ENCODE measurements at places on chromosomes 5 and 9.

- DNase-seq, result no peak
Measured at GRCh38 chr9:35035851-35036701, 36.3 kb downstream of the VCP start.

GRCh38 chr5:69364850-69365249 lies 4.5 kb downstream of the AK6 start:
- DNase-seq, result no peak

GRCh38 chr5:50962934-50963872 lies 296.8 kb downstream of the PARP8 start:
- peak; percentile 85 for DNase-seq

DNA sequence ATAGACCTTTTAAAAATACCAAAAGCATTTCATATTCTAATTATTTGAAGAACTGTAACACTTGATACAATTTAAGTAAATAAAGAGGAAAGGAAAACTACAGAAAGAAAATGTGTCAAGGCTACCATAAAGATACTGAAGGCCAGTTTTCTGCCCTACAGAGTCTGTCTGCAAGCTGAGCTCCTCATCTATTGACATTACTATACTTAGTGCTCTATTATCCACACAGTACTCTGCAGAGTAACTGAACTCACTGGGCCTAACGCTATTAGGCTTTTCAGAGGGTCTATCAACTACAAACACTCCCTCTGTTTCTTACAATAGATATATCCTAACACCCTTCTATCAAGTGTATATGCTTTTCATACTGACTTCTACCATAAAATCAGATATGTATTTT lies 57.1 kb upstream of the SUSD1 start:
- no peak for DNase-seq

DNA sequence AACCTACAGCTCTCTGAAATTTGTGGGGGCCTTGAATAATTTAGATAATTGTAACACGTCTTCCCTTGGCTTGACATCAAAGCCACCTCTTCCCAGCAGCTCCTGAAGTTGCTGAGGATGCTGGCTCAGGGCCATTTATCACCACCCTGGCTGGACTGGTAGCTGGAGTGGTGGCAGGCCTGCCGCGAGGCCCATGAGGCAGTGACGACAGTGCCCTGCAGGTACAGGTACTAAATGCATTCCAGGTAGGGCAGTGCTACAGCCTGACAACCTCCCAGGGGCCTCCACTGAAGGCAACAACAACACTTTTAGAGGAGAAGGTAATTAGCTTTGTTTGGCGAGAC lies 270.2 kb upstream of the KLF4 start:
- no peak for DNase-seq

- no peak for DNase-seq
Measured at GRCh38 chr9:128285033-128285784, 9.1 kb downstream of the SWI5 start.

DNA sequence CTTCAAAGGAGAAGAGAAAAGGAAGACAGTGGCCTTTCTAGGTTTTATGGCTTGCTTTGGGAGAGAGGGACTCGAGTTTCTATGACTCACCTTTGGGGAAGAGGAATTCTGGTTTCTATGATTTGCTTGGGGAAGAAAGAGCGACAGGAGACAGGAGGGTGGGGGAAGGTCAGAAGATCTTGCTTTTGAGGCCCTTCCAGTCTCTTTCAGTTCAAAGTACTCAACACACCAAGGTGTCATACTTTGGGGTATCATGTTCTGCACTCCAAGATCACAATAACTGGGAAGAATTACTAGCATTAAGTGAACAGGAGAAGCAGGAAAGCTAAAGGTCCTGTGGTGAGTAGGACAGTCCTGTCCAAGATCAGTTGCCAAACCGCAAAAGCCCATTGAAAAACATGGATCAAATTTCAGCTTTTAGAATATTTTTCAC lies 324.5 kb downstream of the ARHGEF28 start:
- DNase-seq, result no peak

DNA sequence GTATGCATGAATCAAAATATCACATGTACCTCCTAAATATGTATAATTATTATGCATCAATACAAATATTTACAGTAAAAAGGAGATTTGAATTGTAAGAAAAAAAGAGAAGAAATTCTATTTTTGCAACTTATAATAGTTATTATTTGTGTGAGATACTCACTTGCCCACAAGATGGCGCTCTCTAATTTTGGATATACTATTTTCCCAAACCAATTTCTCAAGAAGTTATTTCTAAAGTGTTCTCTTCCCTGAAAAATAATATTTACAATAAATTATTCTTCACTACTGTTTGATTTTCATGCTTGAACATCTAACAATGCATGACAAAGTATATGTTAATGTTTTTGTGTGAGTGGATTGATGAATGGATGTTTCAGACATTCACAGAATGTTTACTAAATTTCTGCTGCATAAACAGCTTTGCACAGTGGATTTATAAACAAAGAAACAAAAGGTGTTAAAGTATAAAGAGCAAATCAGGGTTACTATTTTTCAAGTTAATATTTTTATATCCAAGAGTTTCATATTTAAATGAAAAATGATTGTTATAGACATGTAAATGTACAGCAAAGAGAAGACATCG lies 503.4 kb downstream of the PDE4D start:
- DNase-seq, result peak; percentile 47

DNA sequence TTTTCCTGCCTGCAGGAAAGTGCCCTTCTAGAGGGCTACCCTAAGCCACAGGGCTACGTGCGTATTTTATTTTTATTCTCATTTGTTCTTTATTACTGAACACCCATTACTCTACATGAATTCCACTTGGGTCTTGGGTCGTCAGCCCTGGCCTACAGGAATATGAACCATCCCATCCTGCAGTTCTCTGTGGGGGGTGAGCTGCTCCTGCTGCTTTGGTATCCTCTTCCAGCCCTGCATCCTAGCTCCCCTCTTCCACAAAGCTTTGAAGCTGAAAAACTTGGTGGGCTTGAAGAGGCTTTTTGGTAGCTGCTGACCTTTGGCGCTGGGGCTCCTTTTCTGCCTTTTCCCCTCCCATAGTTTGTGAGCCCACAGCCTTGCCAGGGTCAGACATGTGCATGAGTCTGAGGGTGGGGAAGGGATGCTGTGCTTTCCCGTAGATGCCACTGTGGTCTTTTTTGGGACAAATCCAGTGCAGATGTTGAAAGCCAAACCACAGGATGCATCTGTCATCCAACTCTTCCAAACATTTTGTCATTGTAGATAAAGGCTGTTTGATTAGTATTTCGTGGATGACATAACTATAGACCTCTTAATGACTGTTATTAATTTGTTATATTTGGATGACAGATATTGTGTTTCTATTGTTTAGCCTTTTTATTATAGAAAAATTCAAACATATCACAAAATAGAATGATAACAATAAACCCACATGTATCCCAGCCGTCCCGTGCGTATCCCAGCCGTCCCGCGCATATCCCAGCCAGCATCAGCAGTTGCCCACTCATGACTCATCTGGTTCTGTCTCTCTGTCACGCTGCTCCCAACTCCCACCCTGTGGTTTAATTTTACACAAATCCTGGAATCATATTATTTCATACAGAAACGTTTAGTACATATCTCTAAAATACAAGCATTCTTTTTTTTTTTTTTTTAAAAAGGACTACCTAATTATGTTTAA lies 43.9 kb downstream of the SLC46A2 start:
- no peak for DNase-seq

DNA sequence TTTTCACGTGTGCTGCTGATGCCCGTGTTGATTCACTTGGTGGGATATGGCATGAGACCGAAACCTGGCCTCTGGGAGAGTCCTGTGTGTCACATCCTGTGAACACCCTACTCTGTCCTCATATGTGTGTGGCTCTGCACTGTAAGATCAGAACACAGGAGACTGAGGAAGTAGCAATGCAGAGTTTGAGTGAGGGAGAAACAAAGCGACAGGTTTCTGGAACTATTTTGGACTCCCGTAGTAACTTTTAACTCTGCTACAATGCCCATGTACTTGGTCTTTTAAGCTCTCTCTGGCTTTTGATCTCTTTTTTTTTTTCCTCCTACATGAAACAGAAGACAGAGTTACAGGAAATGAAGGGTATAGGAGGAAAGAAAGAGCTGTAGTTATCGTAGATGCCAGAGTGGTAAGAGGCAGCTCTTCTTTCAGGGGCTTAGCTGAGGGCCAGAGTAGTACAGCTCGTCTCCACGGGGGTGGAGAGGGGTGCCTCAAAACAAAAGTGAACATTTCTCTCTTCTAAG lies 26.6 kb downstream of the GRAMD2B start:
- DNase-seq, result no peak

GRCh38 chr5:84113246-84114105 lies 271.2 kb downstream of the EDIL3 start:
- DNase-seq, result peak; percentile 92

DNA sequence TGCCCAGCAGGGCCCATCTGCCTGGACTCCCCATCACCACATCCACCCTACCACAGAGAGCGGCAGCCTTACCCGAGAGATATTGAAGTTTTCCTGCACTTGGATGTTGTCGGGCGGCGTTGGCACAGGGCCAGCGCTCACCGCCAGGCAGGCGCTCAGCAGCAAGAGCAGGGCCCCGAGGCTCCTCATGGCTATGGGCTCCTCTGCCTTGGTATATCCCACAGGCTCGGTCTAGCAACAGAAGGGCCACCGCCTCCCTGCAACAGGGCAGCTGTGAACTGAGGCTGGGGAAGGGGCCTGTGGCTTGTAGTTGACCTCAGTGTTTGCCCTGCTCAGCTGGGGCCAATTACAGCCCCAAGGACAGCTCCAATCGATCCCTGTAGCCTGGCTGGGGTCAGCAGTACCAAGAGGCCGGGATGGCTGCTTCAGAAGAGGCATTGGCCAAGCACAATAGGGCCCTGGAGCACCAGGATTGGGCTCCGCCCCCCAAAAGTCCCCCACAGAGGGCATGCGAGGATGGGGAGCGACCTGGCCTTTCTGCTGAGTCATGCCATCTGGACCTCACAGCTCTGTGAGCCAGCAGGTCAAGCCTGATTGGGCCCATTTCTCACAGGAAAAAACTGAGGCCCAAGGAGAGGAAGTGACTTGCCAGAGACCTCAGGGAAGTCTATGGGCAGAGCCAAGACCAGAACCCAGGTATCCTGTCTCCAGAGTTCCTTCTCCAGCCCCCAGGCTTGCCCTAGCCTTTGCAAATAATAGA lies at the start of gene AMBP:
Gene AMBP, minus strand, starts transcription at position 280 of the 760 bp plus-strand sequence. Its CDS starts 91 bp downstream, at position 189.
- no peak for DNase-seq

DNA sequence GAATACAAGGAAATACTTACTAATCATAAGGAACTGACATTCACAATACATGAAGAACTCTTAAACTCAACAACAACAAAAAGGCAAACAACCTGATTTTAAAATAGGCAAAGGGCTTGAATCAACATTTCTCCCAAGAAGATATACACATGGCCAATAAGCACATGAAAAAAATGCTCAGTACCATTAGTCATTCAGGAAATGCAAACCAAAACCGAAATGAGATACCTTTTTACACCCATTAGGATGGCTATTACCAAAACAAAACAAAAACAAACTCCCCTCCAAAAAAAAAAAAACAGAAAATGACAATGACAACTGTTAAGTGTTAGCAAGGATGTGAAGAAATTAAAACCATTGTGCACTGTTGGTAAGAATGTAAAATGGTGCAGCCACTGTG lies 104.1 kb upstream of the ZNF462 start:
- no peak for DNase-seq

DNA sequence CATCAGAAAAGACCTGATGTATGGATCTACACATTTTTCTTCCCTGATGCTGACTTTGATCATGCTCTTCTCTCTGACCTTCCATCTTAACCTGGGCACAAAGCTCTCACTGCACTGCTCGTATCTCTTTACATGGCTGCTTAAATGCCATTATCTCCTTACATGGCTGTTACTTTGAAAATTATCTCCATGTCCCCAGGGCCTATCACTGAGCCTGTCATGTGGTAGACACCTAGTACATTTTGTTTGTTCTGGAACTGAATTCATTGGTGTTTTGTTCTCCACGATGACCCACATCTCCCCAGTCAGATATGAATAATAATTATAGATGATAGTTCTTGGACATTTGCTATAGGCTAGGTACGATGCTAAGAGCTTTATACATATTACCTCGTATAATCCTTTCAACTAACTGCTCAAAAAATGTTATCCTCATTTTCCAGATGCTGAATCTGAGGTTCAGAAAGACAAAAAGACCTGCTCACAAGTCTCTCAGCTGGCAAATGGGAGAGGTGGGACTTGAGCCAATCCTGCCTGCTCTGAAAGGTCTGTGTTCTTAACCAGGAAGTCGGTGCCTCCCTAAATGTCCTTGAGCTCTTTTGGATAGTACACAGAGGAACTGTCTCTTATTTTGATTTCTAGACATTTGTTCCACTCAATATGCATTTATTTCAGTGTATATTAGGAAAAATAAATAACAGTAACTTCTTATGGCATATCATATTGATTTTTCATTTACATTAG lies 9.8 kb upstream of the CPEB4 start:
- no peak for DNase-seq

DNA sequence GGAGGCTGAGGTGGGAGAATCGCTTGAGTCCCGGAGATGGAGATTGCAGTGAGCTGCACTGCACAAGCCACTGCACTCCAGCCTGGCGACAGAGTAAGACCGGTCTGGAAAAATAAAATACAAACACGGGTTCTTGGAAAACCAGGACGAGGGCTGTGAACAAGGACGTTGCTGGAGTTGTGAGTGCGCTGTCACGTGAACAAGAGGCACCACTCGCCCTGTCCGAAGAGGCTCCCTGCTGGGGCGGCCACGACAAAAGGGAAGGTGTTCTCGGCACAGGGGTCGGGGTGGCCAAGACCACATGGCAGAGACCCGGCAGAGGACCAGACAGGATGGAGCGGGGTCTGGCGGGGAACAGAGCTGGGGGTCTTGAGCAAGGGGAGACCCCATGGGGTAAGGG lies 30.6 kb upstream of the UBAC1 start:
- no peak for DNase-seq

- DNase-seq, result no peak
Measured at GRCh38 chr9:122212473-122213004, 16.2 kb downstream of the LHX6 start.

DNA sequence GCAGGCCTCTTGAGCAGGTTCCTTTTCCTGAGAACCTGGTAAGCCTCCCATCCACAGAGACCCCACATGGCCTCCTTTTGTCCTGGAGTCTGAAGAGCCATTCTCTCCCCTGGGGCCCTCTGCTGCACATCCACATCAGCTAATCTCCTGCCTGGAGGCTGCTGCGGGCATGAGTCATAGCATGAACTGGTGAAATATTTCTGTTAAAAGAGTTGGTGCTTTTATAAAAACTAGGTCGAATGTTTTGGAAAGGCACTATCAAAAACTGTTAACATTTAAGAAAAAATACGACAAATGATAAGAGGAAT lies 399.4 kb downstream of the CTNND2 start:
- DNase-seq, result no peak

DNA sequence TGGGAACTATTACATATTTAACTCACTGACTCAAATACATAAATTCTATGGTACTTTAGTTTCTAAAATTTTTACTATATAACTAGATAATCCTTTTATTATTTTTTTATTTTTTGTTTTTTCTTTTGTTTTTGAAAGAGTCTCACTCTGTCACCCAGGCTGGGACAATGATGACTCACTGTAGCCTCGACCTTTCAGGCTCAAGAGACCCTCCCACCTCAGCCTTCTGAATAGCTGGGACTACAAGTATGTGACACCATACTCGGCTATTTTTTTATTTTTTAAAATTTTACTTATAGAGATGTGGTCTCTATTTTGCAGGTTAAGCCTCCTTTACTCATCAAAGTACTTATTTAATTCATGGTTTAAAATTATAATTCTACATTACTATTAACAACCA lies 92.2 kb upstream of the SLCO4C1 start:
- no peak for DNase-seq

- no peak for DNase-seq
Measured at GRCh38 chr5:143677403-143677802, 134.6 kb upstream of the HMHB1 start.
